Stimulated activated CD8-positive, alpha-beta memory T cell treated with anti-CD3 and anti-CD28 coated beads, Interleukin-4, amount 100 ng/mL, for 4 hours (primary cell): ENCODE measurements at places on chromosomes 6 and 20.

DNA sequence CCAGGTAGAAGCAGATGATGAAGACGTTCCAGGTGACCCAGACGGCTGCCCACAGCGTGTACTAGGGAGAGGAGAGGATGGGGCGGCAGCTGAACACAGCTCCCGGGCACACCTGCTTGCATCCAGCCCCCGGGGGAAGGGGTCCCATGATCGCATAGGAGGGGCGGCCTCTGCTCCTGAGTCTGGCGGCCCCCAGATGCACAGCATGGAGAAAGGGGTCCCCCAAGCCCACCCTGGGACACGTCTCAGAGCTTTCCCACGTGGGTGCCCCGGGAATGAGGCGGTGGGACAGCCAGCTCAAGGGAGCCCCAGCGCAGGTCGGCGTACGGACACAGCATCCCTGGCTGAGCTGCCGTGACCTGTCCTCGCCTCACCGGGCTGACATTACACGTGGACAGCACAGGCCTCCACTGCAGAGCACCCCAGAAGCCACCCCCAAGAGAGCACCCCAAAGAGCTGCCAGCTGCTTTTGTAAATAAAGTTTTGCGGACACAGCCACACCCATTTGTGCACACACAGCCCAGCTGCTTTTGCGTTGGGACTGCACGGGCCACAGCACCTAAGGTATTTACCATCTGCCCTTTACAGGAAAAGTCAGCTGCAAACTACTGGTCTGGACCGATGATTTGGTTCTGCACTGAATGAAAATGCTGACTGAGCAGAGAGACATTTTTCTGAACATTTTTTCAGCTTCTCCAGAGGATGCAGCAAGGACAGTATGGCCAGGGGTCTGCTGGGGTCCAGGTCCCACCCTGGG lies 5.2 kb downstream of the NKAIN4 start:
- DNase-seq, result no peak

DNA sequence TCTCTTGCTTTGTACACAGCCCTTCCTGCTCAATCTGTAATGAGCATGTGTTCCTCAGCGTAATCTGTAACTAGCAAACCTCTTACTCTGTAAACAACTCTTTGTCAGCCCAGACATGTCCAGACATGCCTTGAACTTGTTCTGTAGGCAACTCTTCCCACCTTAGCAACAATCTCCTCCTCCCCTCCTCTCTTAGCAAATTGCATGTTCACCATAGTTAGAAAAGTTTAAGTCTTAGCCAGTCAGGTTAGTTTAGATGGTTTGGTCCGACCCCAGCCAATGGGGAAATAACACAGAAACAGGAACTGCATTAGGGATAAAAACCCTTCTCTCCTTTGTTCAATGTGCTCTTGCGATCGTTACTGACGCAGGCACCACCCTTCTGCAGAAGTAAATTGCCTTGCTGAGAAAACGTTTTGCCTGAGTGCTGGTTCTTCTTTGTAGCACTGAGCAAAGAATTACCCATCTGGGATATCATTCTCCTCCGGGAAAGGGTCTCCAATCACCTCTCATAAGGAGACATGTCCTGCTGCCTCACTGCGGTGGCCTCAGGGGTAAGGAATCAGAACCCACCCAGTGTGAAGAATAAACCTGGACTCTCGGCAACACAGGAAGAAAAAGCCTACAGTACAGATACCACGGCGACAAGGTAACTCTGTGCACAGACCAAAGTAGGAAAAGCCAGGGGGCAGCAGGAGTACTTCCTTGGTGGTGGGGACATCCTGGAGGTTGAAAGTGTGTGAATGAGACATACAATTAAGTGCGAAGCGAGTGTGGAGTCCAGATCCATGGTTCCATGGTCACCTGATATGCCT lies 26.2 kb downstream of the PLN start:
- DNase-seq, result no peak

GRCh38 chr6:25961619-25962148 lies 918 bp upstream of the TRIM38 start:
- no peak for DNase-seq

DNA sequence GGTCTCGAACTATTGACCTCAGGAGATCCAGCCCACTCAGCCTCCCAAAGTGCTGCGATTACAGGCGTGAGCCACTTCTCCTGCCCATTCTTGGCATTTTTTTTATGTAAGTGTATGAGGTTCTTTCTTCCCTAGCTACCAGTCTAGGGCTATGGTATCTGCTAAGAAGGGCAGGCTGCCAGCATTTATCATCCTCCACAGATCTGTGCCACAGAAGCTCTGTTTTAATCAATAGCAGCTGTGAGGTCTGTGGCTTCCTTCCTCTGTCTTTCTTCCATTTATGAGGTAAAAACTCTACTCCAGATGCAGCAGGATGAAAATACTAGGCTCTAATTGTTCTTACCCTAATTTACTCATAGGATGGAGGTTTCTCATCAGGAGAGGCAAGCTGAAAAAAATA lies 1382.4 kb upstream of the ADGRB3 start:
- no peak for DNase-seq

- DNase-seq, result no peak
Observed at GRCh38 chr6:127761084-127761483, 139.8 kb downstream of the THEMIS start.

DNA sequence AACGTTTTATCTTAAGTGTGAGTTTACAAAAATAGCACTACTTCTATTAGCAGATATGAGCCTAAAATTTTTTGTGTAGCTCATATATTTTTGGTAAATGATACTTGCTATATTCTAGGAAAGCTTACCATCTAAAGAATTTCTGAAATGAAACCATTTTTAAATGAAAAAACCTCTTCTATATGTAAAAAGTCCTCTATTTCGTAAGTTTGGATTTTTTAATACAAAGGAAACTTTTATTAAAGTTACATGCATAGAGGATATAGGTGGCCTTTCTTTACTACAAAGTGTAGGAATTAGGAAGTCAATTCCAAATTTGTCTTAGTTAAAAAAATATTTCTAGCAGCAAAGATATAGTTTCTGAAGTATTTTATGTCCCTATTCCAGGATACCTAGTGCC lies 18.8 kb downstream of the EFHC1 start:
- no peak for DNase-seq

- no peak for DNase-seq
Observed at GRCh38 chr20:5433352-5433751, 116.6 kb upstream of the PROKR2 start.

DNA sequence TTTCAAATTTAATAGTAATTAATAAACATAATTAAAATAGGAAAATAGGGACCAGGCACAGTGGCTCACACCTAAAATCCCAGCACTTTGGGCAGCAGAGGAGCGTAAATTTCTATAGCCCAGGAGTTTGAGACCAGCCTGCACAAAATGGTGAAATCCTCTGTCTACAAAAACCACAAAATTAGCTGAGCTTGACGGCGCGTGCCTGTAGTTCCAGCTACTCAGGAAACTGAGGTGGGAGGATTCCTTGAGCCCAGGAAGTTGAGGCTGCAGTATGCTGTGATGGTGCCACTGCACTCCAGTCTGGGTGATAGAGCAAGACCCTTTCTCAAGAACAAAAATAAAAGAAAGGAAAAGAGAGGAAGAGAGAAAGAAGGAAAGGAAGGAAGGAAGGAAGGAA lies 1387.0 kb upstream of the ADGRB3 start:
- no peak for DNase-seq

GRCh38 chr20:20549267-20549612 lies 163.2 kb downstream of the RALGAPA2 start:
- no peak for DNase-seq

GRCh38 chr6:122553697-122554096 lies 56.5 kb upstream of the PKIB start:
- DNase-seq, result no peak

DNA sequence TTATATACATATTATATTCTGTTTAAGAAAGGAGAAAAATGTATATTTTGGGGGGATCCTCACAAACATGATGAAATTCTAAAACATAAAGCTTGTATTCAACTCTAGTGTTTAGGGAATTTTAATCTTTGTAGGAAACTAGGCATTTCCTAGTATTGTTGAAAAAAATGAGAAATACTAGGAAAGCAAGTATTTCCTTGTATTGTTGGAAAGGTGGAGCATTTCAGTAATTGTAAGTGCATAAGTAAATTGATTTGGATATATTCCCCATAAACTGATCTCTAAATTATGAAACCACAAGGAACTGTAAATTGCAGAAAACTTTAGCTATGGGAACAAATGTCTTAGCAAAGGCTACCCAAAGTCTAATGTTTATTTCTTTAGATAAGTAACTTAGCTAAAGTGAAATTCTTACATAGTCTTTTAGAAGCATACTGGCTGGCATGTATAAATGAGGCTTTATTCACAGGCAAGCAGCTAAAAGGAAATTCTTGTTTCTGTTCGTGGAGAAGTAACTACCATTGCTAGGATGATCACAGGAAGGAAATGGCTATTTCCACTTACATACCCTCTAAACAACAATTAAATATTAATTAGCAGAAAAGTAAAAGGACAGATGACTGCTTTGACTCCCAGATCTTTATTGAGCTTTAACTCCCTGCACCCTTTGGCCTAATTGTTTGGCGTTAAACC lies 19.9 kb upstream of the NRN1 start:
- no peak for DNase-seq

GRCh38 chr6:169185692-169186485 lies 67.8 kb downstream of the THBS2 start:
- DNase-seq, result no peak
